Kidney glomerular epithelial cell (primary cell): ENCODE measurements at places on chromosomes 5 and 9.

GRCh38 chr9:88817628-88818027, 173.6 kb upstream of the S1PR3 start:
- DNase-seq: no peak

GRCh38 chr5:7970816-7971215, 101.9 kb downstream of the MTRR start:
- DNase-seq: no peak

DNA sequence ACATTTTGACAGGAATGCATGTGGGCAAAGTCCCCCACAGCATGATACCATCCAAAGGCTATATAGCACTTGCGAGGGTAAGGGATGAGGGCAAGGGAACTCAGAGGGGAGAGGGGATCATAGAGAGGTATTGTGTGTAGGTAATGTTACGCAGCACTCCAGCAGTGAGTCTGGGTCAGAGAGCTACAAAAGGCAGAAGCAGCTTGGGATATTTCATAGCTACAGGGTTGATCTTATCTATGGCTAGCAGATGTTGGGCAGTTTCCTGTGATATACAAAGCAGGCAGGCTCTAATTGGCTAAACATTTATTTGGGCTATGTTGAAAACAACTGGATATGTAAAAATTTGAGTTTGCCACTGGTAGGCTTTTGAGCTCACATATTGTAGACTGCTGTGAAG, 17.8 kb upstream of the SLCO4C1 start:
- DNase-seq: no peak

DNA sequence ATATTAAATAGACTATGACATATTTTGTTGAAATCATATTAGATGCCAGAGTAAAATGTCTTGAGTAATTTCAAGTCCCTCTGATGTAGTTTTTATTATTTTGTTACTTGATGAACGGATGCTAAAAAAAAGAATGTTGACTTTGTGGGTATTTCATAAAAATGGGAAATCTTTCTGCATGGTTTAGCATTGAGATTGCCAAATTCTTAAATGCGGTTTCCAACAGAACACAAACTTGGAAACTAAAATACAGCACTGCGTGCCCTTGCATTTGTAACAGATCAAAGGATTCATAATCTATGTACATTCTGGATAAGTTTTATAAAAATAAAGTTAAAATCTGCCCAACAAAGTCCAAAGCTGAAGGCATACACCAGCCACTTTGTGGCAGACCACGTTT, 425.5 kb upstream of the DAB2 start:
- no peak for DNase-seq

DNA sequence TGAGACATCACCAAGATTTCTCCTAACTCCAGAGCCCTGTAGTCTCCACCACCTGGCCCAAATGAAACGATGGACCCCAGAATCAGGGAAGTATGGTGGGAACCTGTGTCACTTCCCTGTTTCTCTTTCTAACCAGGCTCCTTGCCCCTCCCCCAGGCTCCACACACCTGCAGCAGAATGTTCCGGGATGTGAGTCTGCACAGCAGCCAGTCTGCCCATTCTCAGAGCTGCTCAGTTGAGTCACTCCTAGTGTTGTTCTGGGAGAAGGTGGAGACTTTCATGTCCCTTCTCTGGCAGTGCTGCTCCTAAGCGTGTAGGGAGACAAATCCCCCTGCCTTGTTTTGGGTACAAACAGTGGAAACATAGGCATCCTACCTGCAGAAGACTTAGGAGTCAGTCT, 76.0 kb upstream of the XPA start:
- DNase-seq: no peak

- DNase-seq: no peak
Measured at GRCh38 chr5:1662559-1663085, 137.0 kb downstream of the MRPL36 start.

GRCh38 chr5:15255576-15255975, 244.4 kb upstream of the FBXL7 start:
- no peak for DNase-seq

DNA sequence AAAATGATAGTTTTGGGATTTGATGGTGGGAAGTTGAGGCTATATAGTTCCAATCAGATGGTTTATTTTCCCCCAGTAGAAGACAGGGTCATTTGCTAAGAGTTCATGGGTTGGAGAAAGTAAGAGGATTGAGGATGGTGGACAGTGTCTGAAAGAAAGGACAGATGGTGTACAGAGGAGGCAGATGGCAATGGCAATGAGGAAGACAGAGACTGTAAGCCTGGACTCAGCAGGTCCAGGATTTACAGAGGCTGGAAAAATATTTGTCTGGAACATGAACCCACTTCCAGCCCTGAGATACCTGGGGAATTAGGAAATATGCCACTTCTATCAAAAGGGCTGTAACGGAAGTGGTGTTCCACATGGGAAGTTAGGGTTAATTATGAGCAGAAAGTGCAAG, 84.5 kb downstream of the PCSK1 start:
- DNase-seq: no peak

DNA sequence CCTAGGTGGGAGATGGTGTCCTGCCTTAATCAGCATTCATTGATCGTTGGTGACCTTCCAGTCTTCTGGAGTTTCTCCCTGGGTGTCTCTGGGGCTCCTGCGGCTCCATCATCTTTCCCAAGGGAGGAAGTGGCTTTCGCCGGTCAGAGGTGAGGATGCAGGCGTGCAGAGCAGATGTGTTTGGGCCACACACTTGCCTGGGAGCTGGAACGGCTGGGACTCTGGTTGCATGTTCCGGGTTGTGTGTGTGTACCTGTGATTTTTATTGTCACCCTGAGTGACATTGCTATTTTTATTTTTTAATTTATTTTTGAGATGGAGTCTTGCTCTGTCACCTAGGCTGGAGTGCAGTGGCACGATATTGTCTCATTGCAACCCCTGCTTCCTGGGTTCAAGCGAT, 9.6 kb downstream of the HMCN2 start:
- no peak for DNase-seq
